Progenitor cell of endocrine pancreas (in vitro differentiated cells): ENCODE measurements at places on chromosomes 12 and 14.

DNA sequence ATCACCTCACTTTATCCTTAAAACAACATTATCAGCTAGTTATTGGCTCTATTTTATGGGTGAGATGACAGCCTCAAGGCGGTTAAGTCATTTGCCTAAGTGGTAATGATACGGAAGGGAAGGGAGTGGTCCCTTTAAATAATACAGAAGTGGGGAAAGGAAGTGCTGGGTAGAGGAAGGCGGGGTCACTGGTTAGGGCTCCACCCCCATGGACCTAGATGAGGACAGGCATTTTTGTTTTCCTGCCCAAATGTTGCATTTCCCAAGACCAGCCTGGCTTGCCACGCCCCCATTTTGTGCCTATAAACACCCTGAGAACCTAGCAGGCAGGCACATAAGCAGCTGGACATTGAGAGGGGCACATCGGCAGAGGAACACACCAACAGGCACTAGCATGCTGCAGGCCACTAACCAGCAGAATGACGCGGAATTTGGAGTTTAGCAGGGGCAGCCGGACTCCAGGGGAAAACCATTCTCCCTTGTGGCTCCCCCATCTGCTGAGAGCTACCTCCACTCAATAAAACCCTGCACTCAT, 100.9 kb downstream of the EPS8 start:
- DNase-seq, result no peak

DNA sequence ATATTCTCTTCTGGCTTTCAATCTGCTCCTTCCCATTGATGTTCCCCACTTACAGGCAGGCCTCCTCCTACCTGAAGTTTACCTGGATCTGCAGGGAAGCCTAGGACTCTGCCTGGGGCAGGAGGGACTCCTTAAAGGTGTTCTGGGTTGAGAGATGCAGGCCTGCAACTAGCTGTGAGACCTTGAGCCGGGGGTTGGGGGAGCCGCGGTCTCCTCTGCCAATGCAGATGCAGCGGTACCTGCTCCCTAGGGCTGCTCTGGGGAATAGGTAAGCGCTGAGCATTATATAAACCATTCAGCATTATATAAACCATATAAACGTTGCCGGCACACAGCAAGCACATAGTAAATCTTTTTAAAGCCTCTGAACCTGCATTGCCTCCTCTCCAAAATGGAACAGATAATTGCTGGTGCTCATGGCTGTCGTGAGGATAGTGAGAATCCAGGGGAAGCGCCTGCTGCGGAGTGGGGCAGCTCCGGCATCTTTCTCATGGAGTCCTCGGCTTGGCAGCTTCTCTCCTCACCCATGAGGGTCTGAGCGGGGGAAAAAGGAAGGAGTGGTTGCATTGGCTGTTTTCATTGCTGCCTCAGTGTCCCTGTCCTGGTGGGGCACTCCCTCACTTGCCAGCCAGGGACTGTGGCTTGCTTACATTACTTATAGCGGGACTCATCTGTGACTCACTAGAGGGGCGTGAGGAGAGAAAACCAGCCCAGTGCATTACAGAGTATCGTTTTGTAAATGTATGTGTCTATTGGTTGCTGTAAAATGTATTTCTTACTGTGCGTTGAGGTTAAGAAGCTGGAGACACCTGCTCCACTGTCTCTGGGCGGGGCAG, 12.5 kb upstream of the KRT80 start:
- no peak for DNase-seq

DNA sequence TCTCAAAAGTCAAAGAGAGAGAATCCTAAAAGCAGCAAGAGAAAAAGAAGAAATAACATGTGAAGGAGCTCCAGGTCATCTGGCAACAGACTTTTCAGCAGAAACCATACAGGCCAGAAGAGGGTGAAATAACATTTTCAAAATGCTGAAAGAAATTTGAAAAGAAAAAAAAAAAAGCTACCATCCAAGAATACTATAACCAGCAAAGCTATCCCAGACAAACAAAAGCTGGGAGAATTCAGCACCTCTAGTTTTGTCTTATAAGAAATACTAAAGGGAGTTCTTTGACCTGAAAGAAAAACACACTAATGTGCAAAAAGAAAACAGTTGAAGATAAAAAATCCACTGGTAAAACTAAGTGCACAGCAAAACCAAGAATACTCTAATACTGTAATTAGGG, 36.8 kb downstream of the SLC41A2 start:
- DNase-seq, result no peak

DNA sequence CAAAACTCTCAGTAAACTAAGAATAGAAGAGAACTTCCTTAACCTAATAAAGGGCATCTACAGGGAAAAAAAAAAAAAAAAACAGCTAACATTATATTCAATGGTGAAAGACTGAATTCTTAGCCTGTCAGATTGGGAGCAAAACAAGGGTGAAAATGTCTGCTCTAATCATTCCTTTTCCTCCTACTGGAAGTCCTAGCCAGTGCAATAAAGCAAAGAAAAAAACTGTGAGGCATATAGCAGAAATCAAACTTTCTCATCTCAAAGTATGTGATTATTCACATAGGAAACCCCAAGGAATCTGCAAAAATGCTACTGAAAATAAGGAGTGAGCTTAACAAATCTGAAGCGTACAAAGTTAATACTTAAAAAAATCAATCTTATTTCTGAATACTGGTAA, 170.7 kb downstream of the NUAK1 start:
- DNase-seq, result no peak

DNA sequence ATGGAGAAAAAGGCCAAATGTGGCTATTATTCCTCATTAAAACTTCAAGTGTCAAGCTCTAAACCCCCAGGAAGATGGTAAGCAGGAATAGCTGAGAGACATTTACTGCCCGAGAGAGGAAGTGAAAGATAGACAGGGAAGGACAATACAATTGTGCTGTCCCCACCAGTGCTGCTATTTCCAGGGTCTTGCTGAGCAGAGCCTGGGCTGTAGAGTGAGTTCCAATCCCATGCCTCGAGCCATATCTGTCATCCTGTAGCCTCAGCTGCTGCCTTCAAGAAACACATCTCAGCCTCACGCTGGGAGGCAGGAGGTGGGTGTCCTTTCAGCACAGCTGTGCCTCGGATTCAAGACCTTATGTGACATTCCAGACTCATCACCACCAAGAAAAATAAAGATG, 114.0 kb downstream of the RPAP3 start:
- no peak for DNase-seq

DNA sequence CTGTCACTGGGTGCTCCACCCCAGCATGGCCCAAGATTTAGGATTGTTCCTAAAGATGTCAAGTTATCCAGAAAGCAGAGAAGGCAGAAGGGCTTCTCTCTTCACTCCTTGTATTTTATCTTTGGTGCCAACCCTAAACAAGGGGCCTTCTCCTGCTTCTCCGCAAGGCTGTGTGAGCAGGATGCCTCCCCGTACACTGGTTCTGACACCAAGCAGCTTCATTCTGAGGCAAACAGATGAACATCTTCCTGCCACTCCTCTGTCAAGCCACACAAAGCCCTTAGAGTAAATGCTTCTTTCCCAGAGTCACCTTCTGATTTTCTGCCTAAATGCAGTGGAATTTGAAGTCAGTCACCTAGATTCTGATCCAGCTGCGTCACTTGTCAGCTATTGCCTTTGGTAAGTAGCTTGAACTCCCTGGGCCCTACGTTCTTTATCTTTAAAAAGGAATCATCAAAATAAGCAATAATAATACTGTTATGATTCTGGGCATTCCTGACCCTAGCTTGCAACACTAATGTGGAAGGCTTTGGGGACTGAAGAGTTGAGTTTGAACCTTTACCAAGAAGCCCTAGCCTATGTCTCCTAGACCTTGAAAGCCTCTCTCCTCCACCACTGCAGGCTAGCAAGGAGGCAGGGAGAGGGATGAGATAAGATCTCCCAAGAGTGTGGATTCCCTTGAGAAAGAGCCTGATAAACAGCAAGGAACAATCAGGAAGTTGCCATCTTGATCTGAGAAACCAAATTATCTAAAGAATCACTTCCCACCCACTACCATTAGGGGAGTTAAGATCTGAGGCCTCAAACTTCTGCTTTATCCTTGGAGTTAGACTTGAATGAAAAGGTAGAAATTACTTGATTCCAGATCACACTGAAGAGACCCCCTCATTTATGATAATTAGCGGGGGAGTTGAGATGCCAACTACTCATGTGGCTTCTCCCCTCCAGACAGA, 5.7 kb downstream of the KRT73 start:
- DNase-seq, result no peak

GRCh38 chr14:103400537-103400936, 15.3 kb downstream of the MARK3 start:
- no peak for DNase-seq

DNA sequence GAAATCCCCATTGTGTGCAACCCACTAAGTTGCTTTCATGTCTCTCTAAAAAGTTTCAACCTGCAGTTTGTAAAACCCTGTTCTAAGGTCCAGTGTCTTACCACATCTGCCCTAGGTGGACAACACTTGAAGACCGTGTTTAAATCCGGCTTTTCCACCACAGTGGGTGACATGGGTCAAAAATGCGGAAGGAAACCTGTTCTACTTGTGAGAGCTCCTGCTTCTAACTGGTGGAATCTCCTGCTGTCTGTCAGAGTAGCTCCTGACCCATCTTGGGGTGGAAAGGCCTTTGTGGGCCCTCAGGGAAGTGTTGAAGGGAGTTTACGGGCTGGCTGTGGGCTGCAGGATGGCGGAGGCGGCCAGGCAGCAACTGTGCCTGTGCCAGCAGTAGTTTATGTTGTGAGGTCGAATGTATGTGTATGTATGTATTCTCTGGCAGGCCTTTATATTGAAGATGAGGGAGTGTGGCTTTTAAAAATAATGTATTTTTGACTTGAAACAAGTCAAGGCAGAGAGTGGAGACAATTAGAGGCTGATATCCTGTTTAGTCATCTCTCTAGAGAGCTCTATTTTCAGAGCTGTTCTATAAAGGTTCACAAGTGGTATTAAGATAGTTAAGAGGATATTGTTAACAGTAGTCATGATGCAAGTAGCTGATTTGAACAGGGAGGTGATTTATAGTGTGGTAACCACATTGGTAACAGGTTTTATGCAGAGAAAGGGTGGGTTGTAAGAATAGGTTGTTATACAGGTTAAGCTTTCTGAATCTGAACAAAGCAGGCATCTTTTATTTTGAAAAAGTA, 67.0 kb downstream of the PRKCH start:
- no peak for DNase-seq

DNA sequence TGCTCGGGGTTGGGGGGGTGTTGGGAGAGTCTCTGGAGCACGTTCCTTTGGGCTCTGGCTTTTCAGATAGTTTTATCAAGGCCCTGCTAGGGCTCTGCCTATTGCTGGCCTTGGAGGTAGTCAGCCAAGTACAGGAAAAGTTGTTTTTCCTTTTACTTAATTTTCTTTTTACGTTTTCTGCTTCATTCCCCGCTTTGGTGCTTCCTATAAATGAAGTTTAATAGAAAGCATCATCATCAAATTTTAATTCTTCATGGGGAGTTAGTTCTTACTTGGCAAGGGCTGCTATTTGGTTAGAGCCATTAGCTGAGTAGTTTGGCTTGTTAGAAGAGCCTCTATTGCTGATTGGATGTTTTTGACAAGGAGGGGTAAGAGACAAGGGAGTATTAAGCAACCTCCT, 15.1 kb upstream of the ADAM21 start:
- DNase-seq, result no peak

- no peak for DNase-seq
These were observed 5.7 kb downstream of the INF2 start for GRCh38 chr14:104694991-104695659.

DNA sequence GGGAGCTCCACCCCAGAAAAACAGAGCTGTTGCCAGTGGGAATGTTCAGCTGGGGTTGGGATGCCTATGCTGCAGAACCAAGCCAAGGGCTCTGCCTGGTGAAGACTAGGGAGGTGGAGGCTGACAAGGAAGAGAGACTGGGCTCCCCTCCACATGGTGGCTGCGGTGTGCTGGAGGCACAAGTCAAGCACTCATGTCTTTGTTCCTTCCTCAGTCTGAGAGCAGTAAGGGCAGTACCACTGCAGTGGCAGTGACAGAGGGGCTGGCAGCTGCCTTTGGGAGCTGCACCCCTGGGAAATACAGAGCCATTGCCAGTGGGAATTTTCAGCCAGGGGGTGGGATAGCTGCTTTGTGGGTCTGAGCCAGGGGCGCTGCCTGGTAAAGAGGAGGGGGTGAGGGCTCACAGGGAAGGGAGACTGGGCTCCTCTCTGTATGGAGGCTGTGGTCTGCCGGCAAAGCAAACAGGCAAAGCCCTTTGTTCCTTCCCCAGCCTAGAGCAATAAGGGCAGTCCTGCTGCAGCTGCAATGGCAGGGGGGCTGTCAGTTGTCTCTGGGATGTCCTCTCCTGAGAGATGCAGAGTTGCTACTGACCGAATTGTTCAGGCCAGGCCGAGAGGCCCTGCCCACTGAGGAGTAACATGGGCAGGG, 255.9 kb downstream of the RAD51B start:
- no peak for DNase-seq

DNA sequence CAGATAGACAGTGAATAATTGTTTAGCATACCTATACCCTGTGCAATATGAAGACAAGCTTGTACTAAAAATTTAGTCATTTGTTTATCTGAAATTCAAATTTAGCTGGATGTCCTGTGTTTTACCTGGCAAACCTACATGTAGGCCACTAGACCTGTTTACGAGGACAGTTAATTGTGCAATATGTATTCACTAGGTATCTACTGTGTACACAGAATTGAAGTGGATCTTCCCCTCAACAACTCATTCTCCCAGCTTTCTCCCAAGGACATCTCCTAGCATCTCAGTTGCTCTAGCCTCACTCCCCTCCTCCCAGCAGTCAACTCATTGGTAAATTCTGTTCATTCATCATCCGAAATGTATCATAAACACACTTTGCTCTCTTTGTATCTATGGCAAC, 25.3 kb downstream of the AK7 start:
- no peak for DNase-seq

DNA sequence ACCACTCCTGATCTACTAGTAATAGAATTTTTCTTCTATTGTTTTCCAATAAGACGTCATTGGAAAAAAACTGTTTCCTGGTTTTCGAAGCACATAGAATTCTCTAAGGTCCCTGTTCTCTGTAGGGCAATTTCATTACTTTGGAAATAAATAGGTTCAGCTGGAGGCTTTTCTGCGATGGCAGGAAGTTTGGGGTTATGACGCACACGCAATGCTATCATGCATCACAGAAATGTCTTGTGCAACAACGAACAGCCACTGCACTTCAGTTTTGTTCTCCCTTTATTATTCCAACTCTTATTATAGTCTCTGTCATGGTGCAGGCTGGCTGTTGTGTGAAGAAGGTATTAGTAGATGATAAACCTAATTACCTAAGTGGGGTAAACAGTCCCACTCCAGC, 59.0 kb downstream of the KCNK10 start:
- DNase-seq, result no peak

DNA sequence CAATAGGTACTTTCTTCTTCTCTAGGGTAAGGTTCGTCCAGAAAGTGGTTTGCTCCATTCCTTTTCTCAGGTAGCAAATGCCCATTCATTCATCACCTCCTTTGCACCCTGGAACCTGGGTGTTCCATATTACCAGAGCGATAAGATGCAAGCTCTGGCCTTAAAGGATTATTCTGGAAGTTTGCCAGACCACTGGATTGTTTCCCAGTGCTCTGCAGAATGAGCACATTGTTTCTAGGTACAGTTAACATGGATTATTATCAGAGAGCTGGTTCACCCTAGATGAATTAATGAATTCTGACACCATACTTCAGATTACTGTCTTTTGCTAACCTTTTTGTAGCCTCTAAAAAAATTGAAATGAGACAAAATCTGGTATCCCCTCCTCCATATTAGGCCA, 170.9 kb upstream of the BMP4 start:
- no peak for DNase-seq
